Activated naive CD8-positive, alpha-beta T cell treated with anti-CD3 and anti-CD28 coated beads, Interleukin-2, amount 50 U/mL, for 16 hours (primary cell): ENCODE measurements at places on chromosomes 2 and 18.

GRCh38 chr2:78681386-78681785 is 344.1 kb upstream of the REG3G start:
- DNase-seq = no peak

DNA sequence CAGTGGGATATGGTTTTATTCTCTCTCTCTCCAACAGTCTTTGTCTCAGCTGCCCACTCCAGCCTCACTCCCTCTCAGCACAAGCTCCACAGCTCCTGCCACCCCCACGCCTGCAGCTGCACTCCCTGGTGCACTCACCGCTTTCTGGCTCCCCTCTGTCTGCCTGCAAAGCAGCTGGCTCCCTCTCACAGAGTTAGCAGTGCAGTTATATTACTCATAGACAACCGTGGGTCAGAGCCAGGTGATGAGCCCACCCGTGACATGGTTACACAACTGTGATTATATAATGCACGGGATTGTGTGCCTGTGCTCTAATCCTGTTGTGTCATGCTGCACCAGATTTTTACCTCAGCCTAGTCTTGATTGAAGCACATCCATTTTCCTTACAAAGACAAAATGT is 276.9 kb upstream of the CHAC2 start:
- DNase-seq = no peak

- no peak for DNase-seq
Measured at GRCh38 chr2:71313016-71313766, 18.4 kb upstream of the ZNF638 start.

DNA sequence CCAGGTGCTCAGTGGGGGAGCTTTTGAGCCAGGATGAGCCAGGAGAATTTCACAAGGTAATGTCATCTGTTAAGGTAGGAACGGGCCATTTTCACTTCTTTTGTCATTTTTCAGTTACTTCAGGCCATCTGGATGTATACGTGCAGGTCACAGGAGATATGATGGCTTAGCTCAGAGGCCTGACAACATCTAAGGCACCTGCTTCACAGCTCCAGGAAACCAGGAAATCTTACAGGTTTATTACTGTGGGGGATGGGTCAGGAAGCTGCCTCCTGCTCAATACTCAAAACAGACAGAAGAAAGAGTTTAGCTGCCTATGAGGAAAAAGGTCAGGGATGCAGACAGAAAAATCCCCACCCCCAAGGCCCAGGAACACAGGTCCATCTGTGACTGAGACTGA is 364.3 kb upstream of the LRP1B start:
- no peak for DNase-seq
